ENCODE measurements at places on chromosomes 6 and 20.

DNA sequence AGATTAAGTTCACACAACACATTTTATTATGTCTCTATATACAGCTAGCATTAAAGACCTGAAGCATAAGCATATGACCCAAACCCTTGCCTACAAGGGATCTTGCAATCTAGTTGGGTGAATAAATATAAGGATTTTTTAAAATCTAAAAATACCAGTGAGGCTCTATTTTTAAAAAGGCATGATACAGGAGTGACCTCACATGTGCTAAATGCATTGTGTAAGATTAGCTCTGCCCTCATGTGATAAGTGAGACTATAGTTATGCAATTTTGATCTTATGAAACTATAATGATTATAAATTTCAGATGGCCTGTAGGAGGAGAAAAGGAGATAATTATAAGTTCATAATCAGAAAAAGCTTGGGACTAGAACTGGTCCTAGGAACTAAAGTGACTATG, 451.0 kb upstream of the MAN1A1 start:
- DNase-seq: no peak

DNA sequence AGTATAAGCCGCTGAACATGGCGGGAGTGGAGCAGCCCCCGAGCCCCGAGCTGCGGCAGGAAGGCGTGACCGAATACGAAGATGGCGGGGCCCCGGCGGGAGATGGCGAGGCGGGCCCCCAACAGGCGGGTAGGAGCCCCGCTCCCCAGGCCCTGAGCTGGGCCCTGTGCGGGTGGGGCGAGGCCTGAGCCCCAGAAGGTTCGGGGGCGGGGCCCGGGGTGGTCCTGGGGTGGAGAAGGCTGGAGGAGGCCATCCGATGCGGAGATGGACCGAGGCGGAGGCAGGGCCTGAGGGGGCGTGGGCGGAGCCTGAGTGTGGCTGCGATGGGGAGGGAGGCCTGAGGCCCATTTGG, 7.1 kb downstream of the L3MBTL1 start:
- DNase-seq: no peak

DNA sequence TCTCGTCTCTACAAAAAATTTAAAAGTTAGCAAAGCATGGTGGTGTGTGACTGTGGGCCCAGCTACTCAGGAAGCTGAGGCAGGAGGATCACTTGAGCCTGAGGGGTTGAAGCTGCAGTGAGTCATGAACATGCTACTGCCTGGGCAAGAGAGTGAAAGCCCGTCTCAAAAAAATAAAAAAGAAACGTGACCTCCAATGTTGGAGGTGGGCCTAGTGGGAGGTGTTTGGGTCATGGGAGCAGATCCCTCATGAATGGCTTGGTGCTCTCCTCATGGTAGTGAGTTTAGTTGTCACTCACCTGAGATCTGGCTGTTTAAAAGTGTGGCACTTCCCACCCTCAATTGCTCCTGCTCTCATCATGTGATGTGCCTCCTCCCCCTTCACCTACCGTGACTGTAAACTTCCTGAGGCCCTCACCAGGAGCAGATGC, 24.3 kb downstream of the RBL1 start:
- no peak for DNase-seq

- no peak for DNase-seq
Measured at GRCh38 chr6:108171291-108171917, 5.6 kb downstream of the NR2E1 start.

DNA sequence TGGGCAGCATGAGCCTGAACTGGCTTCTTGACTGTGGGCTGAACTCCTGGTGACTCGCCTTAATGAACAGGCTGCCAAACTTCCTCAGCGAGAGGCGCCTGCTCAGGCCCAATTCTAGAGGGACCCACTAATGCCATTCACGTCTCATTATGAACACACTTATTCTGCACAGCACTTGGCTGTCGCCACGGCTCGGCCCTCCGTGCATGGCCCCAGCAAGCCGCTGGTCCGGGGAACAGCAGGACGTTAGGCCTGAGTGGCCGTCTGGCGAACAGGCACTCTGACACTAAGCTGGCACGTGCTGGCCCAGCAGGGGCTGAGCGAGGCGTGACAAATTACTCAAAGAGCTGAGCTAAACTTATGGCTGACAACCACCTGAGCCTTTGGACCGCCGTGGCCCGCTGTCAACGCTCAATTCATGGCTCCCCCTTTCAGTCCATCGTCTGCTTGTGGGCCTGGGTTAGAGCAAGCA, 45.9 kb downstream of the INSM1 start:
- no peak for DNase-seq

GRCh38 chr20:59388402-59388801, 88.0 kb downstream of the EDN3 start:
- DNase-seq: no peak

All from substantia nigra (tissue), 51 donors.